ENCODE measurements at places on chromosomes 7 and 10.
A peak's percentile ranks its signal among the peaks of the same experiment; 100 is the strongest.

- DNase-seq: no peak
Measured at GRCh38 chr7:13800694-13801448, 188.6 kb downstream of the ETV1 start.

DNA sequence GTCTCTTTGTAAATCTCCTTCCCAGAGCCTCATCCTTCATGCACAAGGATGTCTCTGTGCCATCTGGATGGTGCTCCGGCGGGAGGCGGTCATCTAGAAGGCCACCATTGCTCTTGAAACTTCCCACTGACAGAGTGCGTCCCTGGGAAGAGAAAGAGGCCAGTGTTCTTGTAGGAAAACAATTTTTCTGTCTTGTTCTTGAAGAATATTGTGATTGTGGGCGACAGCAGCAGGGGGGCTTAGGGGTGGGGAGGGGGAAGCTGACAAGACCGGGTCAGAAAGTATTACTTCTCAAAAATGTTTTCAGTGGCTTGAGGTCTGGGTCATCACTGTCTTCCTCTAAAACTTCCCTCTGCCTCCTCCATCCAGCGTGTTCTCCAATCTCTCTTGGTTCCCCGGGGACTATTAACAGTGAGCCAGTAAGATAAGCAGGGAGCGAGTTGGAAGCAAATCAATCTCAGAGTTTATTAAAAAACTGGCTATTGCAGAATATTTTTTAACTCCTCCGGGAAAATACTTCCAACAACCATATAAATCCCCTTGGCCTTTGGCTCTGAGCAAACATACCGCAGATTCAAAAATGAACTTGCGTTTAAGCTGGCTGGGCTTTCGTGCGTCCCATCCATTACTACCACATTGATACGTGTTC is 597.8 kb upstream of the MGMT start:
- no peak for DNase-seq

GRCh38 chr7:106205621-106206222 is 79.1 kb downstream of the NAMPT start:
- DNase-seq: no peak

GRCh38 chr10:28316696-28317095 is 13.8 kb upstream of the MPP7 start:
- DNase-seq: no peak

DNA sequence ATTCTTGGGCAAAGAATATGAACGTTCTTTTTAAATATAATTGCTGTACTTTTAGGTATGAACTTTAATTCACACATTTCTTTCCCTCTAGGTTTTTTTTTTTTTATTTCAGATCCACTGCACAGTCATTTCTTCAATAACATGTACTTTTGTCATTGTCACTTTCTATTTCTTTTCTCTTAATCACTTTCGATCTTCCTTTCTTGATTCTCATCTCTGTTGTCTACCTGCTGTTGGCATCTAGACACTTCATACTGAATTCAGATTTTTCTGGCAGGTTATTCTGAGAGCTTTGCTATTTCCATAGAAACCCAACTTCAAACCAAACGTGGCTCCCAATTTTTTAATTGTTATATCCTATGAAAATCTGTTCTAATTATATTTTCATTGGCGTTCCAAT is 211.7 kb upstream of the KLF6 start:
- no peak for DNase-seq

DNA sequence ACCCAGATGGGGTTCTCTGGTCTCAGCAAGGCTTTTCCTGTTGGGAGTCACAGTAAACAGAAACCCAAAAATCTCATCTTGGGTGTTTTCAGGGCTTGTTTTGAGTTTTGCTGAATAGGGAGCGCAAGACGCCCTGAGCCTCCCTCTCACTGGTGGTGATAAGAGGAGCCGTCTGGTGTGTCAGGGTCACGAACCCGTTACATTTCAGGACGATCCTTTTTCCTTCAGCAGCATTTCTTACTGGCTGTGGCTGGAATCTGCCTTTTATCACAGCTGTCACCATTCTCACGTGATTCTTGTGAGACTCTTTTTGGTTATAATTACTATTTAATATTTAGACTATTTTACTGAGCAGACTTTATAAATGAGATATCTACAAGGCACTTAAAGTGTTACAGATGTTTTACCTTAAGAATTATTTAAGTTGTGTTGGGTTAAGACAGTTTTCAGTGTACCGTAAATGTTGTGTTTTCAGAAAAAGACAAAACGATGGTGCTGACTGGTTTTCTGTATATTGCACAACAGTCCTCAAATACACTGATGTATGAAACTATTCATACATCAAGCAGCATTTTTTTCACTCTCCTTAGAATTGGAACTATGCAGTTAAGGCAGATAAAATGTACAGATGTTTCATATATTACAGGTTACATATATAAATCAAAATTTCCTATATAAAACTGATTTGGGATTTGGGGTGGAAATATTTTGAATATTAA is 2.2 kb upstream of the GET4 start:
- DNase-seq: no peak

DNA sequence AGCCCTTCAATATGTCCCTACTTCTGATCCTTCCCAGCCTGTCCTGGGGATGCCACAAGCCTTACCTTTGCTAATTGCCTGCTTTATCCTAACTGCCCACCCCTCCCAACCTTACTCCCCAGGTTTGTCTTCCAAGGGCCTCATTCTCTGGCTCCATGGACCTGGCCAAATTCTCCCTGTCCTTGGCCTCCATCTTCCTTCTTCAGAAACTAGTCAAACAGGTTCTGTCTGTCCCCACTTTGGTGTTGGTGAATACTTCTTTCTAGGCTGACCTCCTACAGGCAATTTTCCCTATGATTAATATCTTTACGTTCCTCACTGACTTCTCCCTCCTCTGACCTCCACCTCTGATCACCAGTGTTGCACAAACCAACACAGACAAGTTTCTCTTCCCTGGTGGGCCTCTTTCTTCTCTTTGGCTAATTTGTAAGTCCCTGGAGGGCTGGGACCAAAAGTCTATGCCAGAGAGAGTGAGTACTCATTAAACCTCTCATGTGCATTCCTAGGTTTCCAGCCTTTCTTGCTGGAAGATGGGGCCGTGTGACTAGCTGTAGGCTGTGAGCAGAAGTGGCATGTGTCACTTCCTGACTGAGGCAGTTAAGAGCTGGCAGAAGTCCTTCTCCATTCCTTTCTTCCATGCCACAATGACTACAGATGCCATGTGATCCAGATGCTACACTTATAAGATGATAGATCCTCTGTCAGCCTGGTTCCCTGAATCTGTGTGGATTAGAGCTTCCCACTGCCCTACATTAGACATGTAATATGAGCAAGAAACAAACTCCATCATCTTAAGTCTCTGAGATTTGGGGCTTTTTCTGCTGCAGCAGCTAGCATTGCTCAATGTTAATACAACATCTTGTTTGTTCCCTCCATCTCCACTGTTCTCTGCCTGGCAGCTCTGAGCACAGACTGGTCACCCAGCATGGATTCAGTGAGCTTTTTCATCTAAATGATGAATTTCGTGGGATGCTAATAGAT is 382.7 kb downstream of the RPS24 start:
- DNase-seq: no peak

DNA sequence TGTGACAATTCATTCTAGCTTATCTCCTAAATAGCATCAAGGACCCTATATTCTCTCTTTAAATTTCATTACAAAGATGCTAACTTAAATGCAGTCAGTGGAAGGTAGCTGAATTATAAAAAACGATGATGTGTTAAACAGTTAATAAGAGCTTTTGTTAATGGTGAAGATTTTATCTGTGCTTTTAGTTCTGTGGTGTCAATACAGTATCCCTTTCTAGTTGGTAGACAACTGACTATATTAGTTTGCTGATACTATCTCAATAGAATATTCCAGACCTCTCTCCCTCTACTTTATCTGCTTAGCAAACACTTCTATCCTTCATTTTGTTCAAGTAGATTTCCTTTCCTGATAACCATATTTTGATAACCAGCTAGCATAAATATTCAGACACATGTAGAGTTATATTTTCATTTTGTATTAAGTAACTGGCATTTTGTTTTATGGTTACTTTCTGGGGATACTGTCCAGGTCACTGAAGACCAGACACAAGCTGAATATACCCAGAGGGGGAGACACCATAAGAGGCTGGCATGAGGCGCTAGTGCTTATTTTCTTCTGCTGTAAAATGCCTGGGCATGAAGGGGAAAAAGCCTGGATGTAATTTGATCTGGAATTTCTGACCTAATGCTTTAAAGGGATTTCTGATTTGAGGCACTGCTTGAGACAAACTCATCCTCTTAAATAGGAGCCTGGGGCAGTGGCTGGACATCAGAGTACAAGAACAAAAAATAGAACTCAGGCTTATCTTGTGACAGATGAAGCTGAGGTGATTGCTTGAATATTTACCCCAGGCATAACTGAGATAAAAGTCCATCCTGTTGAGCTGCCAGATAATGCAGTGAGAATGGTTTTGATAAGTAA is 197.5 kb downstream of the MALRD1 start:
- no peak for DNase-seq

DNA sequence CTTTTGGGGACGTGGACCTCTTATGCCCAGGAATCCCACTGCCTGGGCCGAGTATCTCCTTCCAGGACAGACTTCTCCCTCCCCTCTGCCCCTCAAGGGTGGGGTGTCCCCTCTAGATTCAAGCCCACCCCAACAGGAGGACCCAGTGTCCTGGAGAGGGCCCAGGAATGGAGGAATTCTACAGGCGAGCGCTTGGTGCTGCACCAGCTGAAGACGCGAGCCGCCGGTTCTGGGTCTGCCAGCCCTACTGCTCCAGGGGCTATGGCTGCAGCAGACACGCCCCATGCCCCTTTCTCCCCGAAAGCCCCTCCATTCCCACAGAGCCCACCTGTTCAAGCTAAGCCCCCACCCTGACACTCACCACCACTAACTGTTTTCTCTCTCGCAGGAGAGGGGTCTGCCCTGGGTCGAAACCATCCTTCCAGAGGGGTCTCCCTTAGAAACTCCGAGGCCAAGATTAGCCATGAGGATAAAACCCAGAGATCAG is 8.6 kb downstream of the CRYGN start:
- no peak for DNase-seq

DNA sequence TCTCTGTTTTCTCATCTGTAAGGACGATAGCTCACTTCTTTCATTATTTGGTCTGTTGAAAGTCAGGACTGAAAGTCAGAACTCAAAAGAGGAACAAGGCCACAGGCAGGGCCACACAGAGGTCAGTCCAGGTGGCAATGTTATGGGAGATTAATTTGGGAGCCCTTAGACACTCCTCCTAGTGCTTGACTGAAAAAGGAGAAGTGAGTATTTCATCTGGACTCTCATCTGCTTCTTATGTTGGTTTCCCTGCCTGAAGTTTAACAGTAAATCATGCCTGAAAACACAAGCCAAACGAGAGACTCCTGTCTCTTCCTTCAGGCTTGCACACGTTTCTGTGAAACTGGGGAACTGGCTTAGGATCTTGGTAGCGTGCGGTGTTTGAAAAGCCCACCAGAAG is 248.5 kb downstream of the BUB3 start:
- DNase-seq: no peak

DNA sequence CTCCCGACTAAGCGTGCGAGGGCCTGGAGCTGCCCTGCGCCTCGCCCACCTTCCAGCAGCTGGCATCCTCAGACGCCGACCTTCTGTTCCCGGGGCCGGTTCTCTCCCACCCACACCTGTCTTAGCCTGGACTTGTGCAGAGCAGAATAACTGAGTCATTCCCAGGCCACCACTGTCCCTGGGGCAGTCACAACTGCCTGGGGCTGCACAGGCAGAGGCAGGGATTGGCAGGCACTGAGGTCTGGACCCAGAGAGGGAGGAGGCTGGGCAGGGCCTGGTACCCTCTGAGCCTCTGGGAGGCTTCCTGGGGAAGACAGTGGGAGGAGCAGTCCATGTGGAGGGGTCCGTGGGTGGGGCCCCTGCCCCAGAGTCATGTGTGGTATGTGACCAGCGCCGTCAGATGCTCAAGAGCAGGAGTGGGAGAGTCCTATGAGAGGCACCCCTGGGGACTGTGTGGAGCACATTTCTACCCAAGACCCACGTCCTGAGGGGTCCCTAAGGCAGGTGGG is 74.3 kb downstream of the NKX6-2 start:
- DNase-seq: no peak

DNA sequence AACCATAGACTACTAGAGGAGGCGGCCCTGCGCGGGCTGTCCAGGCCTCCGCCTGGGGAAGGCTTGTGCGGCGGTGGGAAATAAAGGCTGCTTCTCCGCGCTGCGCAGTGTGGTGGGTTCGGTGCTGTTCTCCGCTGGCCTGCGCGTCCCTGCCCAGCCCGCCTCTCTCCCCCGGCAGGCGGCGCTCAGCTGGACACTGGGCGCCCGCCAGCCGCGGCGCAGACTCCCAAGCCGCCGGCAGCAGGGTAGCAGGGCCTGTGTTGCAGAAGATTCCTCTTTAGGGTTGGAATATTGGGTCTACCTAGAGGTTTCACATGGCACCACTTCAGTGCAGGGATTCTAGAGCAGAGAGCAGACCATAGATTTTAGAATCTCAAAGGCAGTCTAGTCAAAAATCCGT is 66.1 kb upstream of the ZPBP start:
- DNase-seq: no peak

DNA sequence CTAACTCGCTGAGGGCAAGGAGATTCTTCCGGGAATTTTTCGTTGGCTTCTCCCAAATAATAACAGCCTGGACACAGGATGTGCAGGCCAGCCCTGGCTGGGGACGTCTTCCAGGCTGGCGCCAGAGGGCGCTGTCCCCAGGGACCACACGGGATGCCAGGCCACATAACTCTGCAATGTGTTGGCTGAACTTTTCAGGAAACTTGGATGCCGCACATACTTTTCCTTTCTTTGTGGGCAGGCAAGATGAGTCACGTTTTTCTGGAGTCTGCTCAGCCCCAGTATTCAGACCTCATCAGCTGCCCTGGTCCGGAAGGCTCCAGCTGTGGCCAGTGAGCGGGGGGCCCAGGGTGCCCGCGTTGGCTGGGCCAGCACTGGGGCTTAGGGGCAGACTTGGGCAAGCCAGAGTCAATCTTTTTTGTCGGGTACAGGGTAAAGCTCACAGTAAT is 122.7 kb downstream of the PRKAG2 start:
- DNase-seq: peak; percentile 93

DNA sequence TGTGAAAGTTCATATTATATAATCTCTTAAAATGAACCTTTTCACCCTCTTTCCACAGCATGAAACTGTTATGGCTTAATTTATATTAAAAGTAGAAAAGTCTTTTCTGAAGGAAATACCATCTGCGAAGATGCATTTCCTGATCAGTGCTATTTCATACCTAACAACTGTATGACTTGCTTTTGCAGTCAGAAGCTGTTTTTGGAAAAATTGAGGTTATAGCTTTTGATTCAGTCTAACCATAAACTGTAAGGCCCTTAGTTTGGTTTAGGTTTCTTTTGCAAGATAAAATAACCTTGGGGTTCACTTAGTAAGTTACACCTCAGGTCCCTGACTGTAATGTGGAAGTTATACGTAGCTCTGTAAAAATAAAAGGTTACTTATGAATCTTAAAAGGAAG is 22.7 kb upstream of the PARP12 start:
- DNase-seq: no peak

DNA sequence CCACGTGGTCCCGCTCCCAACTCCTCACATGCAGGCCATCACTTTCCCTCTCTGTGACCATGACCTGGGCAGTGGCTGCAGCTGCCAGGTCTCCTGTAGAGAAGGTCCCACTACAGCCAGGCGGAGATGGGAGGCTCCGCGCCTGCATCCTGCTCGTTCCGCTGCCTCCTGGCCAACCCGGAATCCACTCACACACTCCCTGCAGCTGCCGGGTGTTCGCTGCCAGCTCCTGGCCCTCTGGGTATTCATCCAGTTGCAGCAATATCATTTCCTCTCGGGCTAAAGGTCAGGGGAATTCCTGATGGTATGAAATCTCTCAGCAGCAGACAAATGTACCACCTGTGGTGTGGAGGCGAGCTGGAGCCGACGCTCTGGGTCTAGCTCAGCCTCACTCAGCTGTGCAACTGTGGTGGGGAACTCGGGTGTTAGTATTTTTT is 65.7 kb downstream of the TLL2 start:
- DNase-seq: no peak
